ENCODE measurements at places on chromosomes 1 and 21.

GRCh38 chr1:31715087-31715872, 11.5 kb upstream of the COL16A1 start:
- DNase-seq: peak; percentile 80

GRCh38 chr21:38147391-38147790, 109.4 kb upstream of the KCNJ15 start:
- no peak for DNase-seq

DNA sequence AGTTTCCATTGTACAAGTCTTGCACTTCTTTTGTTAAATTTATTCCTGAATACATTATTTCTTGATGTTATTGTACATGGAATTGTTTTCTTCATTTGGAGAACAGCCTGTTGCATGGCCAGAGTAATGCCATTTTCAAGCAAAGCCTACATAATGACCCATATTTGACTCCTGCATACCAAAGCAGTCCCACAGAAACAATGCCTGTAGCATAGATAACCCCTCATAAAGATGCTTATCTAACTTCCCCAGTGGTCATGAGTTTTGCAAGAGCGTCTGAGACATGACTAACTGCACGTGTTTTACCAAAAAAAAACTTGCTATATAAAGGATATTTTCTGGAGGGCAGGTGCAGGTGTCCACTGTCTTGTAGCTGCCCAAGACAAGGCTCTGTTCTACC, 30.3 kb upstream of the RLF start:
- DNase-seq: no peak

GRCh38 chr1:59502009-59502691, 205.3 kb downstream of the FGGY start:
- no peak for DNase-seq

- no peak for DNase-seq
Observed at GRCh38 chr1:215523906-215524305, 43.2 kb upstream of the KCTD3 start.

Measured in GM13977 (cell line).